ENCODE measurements at places on chromosomes 12 and 14.

DNA sequence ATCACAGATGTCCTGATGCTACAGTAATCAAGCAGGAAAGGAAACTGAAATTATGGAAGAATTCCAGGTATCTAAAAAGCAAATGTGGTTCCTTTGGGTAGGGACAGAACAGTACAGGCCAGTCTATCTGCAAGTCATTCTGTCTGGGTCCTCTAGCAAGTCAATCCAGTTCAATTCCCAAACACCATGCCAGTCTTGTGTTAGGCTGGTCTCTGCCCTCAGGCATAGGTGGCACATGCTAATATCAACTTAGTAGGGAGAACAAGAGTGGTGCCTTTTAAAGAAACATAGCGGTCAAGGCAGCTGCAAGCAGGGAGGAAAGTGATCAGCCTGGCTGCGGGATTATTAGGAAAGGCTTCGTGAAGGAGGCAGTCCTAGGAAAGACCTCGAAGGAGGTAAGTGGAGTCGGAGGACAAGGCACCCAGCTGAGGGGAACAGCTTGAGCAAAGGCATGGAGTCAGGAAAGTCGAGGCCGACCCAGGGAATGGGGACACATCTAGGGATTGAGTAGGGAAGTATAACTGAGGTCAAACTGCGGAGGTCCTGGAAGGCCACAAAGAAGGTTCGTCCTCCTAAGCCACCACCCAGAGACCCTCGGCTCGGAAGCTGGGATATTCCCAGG lies 3.8 kb upstream of the PLEKHG6 start:
- no peak for DNase-seq

- no peak for DNase-seq
Measured at GRCh38 chr12:11859705-11860425, 210.4 kb downstream of the ETV6 start.

DNA sequence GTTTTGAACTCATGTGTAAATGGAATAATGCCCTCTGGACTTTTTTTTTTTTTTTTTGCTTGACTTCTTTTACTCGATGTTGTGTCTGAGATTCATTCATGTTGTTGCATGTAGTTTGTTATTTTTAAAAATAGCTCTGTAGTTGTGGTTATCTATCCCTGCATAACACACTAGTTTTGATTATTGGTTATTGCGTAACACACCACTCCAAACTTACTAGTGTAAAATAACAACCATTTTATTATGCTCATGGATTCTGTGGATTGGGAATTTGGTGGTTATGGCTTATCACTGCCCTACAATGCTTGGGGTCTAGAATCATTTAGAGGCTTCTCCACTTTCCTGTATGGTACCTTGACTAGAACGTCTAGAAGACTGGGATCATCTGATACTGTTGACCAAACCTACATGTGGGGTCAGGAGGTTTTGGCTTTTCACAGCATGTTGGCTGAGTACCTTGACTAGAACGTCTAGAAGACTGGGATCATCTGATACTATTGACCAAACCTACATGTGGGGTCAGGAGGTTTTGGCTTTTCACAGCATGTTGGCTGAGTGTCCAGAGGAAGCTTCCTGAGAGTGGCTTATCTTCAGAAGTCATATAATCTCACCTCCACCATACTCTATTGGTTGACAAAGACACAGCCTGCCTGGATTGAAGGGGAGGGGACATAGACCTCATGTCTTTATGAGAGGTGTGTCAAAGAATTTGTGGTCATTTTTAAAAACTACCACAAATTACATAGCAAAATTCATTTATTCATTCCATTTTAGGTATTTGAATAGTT lies 11.6 kb downstream of the VRK1 start:
- DNase-seq: no peak

GRCh38 chr14:29262979-29263378 lies 496.4 kb downstream of the FOXG1 start:
- no peak for DNase-seq

DNA sequence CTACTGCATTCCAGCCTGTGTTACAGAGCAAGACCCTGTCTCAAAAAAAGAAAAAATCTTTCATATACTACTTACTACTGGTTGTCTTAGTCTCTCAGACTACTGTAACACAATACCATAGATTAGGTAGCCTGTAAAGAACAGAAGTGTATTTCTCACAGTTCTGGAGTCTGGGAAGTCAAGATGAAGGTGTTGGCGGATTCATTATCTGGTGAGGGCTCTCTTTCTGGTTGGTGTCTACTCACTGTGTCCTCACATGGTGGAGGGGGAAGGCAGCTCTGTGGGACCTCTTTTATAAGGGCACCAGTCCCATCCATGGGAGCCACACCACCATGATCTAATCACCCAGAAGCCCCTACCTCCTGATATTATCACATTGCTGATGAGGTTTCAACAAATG lies 14.4 kb downstream of the WDR20 start:
- DNase-seq: no peak

- DNase-seq: no peak
Measured at GRCh38 chr12:71503579-71504391, 64.2 kb downstream of the LGR5 start.

- no peak for DNase-seq
Measured at GRCh38 chr14:72583316-72584272, 310.3 kb downstream of the DPF3 start.

DNA sequence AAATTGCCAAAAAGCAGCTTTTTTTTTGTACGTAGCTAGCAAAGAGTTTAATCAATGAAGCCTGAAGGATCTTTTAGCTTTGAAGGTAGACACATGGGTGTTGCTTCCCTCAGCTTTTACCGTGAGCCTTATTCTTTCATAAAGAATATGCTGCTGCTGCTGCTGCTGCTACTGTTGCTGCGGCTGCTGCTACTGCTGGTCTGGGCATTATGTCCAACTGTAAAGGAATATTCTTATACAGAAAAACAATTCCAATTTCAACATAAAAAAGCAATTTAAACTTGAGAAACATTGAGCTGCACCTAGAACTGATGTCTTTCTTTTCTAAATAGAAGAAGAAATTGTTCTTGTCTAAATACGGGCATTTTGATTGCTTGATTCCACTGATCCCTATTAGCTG lies 38.9 kb upstream of the PPP1R12A start:
- DNase-seq: no peak

DNA sequence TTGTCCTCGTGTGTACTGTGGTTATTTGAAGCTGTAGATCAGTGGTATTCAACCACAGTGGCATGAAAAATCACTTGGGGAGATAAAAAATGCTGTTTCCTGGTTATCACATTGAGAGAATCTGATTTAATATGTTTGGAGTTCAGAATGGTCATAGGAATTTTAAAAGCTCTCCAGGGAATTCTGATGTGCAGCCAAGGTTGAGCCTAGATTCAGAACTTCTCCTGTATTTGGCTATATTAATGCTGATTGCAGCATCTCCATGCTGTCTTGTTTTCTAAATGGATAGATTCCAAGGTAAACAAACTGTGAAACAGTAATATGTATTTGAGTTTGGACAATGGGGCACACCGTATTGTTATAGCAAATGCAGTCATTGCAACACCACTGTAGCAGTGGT lies 982.2 kb upstream of the FBXO33 start:
- no peak for DNase-seq

DNA sequence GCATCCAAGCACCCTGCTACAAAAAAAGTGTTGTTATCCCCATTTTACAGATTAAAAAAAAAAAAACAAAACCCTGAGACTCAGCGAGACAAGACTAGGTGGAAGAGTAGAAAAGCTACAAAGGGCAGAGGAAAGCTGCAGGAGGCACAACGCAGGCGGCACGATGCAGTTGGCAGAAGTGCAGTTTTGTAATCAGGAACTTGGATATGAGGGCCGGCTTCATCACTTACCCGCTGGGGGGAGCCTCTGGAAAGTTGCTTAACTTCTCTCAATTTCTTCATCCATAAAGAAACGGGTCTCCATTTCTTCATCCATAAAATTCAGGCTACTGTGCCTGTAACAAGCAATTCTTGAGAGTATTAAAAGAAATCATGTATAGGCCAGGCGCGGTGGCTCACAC lies 33.1 kb upstream of the CCDC60 start:
- DNase-seq: no peak

GRCh38 chr12:39227218-39227617 lies 215.7 kb downstream of the KIF21A start:
- no peak for DNase-seq

- no peak for DNase-seq
Measured at GRCh38 chr12:27161458-27162228, 79.3 kb upstream of the C12orf71 start.

DNA sequence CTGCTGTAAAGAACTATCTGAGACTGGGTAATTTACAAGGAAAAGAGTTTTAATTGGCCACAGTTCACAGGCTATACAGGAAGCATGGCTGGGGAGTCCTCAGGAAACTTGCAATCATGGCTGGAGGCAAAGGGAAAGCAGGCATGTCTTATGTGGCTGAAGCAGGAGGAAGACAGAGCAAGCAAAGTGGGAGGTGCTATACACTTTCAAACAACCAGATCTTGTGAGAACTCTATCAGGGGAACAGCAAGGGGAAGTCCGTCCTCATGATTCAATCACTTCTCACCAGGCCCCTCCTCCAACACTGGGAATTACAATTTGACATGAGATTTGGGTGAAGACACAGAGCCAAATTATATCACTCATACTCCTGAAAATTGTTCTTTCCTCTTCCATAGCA lies 109.5 kb upstream of the PKP2 start:
- DNase-seq: no peak

DNA sequence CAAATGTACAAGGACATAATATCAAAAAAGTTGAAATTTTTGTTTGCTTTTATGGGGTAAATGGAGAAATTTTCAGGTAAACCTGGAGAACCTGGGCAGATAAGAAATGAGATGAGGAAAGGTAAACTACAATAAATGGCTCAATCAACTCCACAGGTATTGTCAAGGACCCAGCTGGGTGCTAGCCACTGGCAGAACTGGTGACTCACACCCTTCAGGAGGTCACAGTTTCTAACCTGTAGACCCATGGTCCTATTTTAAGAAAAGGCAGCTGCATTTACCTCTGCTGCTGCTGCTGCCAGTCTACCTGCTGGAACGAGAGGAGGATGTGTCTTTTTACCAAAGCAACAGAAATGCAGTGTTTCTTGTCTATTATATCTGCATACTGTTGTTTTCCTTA lies 226.6 kb downstream of the ALG10B start:
- no peak for DNase-seq

- DNase-seq: no peak
Measured at GRCh38 chr14:24224618-24225071, 7.5 kb downstream of the NEDD8 start.

DNA sequence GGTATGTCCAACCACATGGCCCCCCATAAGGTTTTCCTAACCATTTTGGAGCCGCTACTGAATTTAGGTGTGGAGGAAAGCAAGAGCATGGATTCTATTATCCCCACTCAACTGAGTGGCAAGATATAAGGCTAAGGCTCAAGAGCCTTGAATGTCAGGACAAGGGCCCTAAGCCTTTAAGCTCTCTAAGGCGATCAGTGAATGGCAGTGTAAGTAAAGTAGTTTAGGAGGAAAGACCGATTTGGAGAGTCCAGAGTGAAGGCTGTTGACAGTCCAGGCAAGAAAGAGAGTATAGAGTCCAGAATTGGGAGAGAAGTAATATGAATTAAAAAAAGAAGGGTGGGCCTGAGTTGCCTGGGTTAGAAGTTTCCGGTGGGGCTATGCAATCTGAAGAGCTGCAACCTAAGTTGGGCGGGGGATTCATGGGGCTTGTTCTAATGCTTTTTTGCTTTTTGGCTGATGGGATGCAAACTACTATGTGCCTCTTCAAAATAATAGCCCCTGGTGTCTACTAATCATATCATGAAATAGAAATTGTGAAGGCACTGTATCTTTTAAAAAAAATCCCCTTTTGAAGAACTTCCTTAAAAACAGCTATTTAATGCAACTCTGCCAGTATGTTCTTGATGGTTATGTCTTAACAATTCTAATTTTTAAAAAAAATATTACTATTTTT lies at the start of gene SPIC:
Gene SPIC (plus strand): TSS at position 626 of the 676 bp plus-strand sequence. CDS start 1,569 bp downstream, outside the sequence.
- no peak for DNase-seq

- DNase-seq: no peak
Measured at GRCh38 chr14:102973706-102974285, 51.3 kb downstream of the AMN start.

DNA sequence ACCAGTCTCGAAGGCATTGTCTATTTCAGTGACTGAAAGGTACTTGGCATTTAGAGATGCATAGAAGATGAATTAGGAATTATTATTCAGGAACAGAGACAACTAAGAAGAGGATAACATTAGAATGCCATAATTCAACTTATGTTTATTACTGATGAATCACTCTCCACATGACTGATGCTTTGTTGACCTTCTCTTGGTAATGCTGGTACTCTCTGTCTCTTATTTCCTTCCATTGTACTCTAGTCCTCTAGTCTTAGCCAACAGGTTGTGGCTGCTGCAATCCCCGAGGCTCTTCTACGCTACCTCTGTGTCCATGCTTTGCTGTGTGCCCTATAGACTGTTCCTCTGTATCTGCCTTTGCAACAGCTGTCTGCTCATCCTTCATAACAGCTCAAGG lies 652.9 kb downstream of the NRXN3 start:
- no peak for DNase-seq

GRCh38 chr14:69683971-69684370 lies 72.6 kb downstream of the SUSD6 start:
- DNase-seq: no peak

DNA sequence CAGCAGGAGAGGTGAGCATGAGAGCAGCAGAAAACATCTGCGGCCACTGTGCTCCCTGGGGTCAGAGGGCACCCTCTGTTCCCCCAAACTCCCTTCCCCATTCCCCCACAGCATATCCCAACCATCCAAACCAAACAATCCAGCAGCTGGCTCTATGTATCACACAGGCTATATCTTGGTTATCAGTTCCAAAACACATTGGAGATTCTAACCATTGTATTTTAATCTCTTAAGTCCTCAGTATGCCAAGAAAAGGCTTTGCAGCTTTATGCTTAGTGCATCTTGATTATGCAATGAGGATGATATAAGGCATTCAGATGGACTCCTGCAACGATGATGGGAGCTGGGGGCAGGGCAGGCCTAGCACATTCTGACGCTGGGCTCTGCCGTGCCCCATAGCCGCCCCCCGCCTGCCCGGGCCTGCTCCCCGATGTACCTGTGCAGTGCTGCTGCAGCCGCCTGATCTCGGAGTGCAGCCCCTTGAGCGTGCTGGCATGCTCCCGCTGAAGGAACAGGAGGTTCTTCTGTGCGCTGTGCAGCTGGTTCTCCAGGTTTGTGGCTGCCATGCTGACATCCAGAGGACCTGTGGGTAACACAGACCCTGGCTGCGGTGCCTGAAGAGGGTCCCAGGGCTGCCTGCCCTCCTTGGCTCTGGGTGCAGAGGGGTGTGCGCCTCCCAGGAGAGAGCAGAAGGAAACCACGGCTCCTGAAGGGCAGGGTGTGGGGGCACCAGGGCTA lies 29.6 kb downstream of the CCDC92 start:
- no peak for DNase-seq

- DNase-seq: no peak
Measured at GRCh38 chr12:129096184-129096583, 242.9 kb downstream of the GLT1D1 start.

Measured in GM18507 (cell line).